ENCODE measurements at places on chromosomes 5 and 9.

GRCh38 chr5:63401436-63402046 is 560.7 kb downstream of the HTR1A start:
- DNase-seq: no peak

DNA sequence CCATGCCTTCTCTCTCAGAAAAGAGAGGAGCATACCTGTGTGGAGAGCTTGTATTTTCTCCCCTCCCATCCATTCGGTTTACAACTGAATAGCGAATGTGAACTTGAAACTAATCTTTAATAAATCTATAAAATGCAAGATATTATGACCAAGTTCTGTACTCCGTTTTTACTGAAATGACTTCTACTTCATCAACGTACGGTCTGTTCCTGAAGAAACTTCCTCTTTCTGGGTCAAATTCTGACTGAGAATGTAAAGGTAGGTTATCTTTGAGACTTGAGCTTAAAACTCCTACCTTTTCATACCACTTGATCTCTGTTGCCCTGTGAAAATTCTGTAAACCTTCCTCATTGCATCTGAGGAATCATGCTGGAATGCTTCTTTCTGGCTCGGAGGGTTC is 4.2 kb upstream of the CTNNAL1 start:
- no peak for DNase-seq

GRCh38 chr5:122835681-122836080 is 9.7 kb upstream of the SNX24 start:
- DNase-seq: no peak

DNA sequence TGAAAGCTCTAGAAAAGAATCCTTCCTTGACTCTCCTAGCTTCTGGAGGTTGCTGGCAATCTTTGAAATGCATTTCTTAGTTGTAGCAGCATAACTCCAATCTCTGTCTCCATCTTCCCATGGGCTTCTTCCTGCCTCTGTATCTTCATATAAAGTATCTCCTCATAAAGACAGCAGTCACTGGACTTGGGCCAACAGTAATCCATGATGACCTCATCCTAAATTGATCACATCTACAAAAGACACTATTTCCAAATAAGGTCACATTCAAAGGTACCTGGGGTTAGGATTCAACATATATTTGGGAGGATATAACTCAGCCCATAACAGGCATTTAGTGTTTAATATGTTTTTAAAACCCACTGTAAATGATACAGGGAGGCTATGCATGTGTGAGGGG is 123.3 kb downstream of the MLLT3 start:
- no peak for DNase-seq

GRCh38 chr5:32507738-32508434 is 63.3 kb upstream of the ZFR start:
- no peak for DNase-seq

DNA sequence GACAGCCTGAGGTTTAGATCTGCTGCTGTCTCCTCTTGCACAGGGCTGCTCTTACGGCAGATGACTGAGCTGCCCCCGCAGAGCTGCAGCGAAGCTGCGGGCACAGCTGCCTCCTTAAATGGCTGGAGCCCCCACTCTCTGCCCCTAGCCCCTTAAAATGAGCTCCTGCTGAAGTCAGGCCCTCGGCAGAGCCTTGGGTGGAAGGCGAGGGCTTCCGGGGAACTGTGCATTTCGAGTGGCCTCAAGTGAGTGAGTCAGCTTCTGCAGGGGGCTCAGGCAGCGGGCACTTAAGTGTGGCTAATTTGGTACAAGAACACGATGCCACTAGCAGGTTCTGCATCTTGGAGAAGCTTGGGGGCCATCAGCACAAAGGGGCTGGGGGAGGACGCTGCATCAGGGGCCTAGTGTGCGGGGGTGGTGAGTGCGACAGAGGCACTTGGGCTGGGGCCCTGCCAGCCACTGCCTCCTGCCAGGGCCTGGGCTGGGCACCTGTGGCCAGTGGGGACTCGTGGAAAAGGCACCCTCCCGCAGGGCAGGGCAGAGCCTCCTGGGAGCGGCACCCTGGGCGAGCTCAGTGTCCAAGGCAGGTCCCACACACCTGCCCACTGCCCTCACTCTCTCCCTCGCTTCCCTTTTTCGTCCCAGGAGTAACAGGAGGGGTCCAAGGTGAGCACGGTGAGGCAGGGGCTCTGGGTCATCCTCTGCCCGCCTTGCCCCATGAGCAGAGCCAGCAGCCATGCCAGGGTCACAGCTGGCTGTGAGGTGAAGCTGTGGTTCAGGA is 28.8 kb upstream of the RNU6ATAC start:
- DNase-seq: no peak

DNA sequence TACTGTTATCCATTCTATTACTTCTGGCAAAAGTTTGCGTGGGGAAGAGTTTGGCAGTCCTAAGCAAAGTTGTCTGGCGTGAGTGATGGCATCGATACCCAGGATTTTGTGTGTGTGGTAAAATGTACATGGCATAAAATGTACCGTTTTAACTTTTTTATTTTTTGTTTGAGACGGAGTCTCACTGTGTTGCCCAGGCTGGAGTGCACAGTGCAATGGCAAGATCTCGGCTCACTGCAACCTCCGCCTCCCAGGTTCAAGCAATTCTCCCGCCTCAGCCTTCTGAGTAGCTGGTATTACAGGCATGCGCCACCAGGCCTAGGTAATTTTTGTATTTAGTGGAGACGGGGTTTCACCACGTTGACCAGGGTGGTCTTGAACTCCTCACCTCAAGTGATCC is 55.4 kb upstream of the TJP2 start:
- DNase-seq: no peak

- no peak for DNase-seq
Measured at GRCh38 chr5:16995372-16995771, 59.3 kb upstream of the MYO10 start.

GRCh38 chr9:981491-981898 is 5.0 kb downstream of the DMRT3 start:
- no peak for DNase-seq

DNA sequence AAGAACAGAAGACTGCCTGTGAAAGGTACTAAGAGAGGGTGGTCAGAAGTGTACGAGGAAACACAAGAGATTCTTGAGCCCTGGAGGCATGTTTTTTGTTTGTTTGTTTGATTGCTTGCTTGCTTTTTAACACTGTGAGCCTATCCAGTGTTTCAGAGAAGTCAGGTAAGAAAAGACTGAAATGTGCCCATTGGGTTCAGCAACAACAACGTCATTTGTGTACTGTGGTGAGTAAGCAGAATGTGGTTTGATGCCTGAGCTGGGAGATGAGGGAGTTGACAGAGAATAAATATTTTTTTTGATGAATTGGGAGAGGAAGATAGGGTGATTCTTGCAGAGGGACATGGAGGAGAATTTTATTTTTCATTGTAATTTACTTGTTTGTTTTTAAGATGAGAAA is 73.1 kb downstream of the RPS23 start:
- no peak for DNase-seq

DNA sequence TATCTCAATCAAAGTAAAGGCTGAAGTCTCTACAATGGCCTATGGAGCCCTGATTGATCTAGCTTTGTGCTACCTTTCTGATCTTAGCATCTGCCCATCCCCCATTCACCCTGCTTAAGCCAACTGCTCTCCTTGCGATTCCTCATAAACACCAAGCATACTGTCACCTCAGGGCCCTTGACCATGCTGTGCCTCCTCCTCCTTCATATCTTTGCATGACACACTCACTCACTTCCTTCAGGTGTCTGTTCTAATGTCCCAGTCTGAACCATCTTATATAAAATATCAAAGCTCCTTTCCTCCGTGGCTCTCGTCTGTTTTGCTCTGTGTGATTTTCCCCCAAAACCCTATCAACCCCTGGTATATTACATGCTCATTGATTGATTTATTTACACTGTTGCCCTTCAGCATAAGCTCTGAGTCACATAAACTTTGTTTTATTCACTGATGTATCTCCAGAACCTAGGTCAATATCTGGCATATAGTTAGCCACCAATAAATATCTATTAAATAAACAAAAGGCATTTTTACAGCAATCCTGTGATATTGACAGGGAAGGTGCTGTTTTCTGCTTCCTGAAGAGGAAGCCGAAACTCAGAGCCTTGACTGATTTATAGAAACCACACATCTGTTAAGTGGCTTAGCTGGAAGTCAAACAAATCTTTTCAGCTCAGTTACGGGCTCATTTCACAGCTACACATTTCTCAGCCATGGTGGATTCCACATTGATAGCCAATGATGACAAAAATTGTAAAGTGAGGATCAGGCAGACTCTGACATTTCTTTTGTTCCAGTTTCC is 103.6 kb downstream of the BOD1 start:
- DNase-seq: no peak

- no peak for DNase-seq
Measured at GRCh38 chr5:168207450-168208029, 83.9 kb upstream of the WWC1 start.

DNA sequence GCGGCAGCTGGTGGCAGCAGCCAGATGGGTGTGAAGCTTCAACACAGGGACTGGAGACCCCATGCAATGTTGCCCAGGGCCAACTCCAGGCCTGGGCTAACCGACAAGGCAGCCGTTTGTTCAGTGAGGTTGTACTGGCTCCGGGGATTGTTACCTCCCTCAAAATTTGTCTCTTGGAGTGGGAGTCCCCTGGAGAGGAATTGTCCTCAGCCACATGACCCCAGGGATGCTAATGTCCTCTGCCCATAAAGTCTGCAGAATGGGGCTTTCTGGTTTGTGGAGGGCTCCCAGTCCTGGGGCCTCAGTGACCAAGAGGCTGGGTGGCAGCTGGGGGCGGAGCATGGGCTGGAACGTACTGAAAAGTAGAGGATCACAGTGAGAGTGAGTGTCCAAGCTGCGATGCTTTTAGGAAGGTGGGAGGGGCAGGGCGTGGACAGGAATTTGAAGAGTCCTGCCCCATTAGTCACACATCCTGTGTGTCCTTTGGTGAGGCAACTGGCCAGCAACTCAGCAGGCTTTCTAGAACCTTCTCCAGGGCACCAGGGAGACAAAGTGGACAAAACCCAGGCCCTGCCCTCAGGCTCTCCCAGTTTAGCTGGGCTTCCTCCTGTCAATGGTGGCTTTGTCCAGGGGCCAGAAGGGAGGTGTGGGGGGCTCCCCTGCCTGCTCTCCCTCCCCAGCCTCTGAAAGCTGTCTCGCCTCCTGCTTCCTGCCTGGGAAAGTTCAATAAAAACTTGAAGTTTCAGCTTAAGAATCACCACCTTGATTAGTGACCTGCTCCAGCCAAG is 114.0 kb downstream of the NSG2 start:
- DNase-seq: no peak

- no peak for DNase-seq
Measured at GRCh38 chr9:81819859-81820546, 108.2 kb upstream of the SPATA31D4 start.

DNA sequence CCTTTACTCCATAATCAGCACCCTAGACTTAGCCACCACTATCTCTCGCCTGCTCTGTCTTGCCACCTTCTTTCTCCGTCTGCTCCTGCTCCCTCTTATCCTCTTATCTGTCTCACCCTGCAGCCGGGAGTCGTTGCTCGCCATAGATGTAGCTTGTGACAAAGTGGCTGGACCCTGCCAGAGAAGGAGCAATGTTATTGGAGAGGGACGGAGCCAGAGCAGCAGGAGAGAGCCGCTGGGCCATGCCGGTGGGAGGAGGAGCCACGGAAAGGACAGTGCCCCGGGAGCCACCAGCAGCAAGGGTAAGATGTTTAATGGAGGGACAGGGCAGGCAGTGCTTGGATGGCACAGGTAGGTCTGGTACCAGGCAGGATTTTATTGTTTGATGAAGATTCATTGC is 137.3 kb downstream of the SEC61B start:
- no peak for DNase-seq

DNA sequence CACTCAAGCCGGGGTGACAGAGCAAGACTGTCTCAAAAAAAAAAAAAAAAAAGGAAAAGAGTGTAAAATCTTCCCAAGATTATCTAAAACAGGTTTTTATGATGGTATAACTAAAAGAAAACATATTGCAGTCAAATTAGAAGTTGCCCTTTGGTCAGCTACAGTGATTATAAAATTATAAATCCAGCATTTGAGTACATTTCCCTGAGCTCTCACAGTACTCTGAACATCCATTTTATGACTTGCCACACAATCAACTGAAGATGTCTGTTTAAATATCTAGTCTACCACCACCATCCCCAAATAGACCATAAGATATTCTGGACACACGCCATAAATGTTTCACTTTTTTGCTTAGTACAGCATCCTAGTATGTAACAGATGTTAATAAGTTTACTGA is 77.0 kb downstream of the CSF2 start:
- DNase-seq: no peak

- DNase-seq: no peak
Measured at GRCh38 chr9:38529317-38529716, 91.1 kb downstream of the ANKRD18A start.

DNA sequence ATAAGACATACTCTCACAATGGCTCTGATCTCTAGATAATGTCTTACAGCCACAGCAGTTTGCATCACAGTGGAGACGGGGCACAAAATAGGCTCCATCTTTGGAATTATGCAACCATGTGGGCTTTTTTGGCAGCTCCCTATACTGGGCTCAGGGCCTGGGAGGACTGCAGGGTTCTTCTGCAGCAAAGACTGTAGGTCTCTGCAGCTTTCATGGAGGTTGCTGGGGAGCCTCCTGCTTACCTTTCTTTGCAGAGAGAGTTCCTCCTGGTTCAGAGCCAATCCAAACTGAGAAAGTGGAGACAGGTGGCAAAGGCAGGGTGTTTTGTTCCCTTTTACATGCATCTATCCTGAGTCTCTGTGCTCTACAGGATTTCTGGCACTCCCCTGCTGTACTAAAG is 558.0 kb downstream of the TLR4 start:
- no peak for DNase-seq

- no peak for DNase-seq
Measured at GRCh38 chr9:130607640-130608420, 28.5 kb downstream of the FUBP3 start.

Measured in stimulated activated CD4-positive, alpha-beta T cell treated with anti-CD3 and anti-CD28 coated beads, TNF-alpha, amount 100 ng/mL, for 1 hour (primary cell).